CD4-positive, CD25-positive, alpha-beta regulatory T cell (primary cell): ENCODE measurements at places on chromosomes 16 and 17. TPM values are rescaled to one million over a fixed set of nuclear protein-coding genes. Genes with fewer than 3 reads are reported as not detected.

Gene HBA2
- 0.41 TPM for polyA plus RNA-seq

Gene C1QTNF8
- polyA plus RNA-seq, result not detected

Gene IL17C
- not detected for polyA plus RNA-seq

Gene C17orf78
- polyA plus RNA-seq, result 0.09 TPM

Gene CHD9
- 23.2 TPM for polyA plus RNA-seq

Gene RTN4RL1
- 0.28 TPM for polyA plus RNA-seq

Gene SHISA9
- polyA plus RNA-seq, result not detected

Gene CA7
- polyA plus RNA-seq, result not detected

Gene NTN1
- polyA plus RNA-seq, result not detected

Gene CDR2L
- polyA plus RNA-seq, result 0.05 TPM

Gene SLC12A4
- 5.2 TPM for polyA plus RNA-seq

Gene CBFA2T3
- not detected for polyA plus RNA-seq

Gene NPIPB6
- polyA plus RNA-seq, result 0.42 TPM

Gene CCL14
- polyA plus RNA-seq, result not detected

Gene MPP3
- not detected for polyA plus RNA-seq

Gene CNP
- 35.2 TPM for polyA plus RNA-seq

Gene KRT23
- not detected for polyA plus RNA-seq

Gene TPSAB1
- not detected for polyA plus RNA-seq

Gene PAM16
- 26.2 TPM for polyA plus RNA-seq

Gene C16orf96
- not detected for polyA plus RNA-seq

Gene FOXJ1
- polyA plus RNA-seq, result not detected

Gene HOXB1
- polyA plus RNA-seq, result not detected

Gene NECAB2
- not detected for polyA plus RNA-seq

Gene EXOC3L1
- polyA plus RNA-seq, result 0.25 TPM

Gene CCNF
- 4.9 TPM for polyA plus RNA-seq

Gene UNC13D
- 43.4 TPM for polyA plus RNA-seq

Gene HAPSTR1
- polyA plus RNA-seq, result 11.7 TPM

Gene GRB7
- not detected for polyA plus RNA-seq

Gene PPP4C
- 242 TPM for polyA plus RNA-seq

Gene MAFG
- 2.2 TPM for polyA plus RNA-seq

Gene KRTAP17-1
- not detected for polyA plus RNA-seq

Gene EFNB3
- polyA plus RNA-seq, result not detected

Gene C16orf54
- 77.3 TPM for polyA plus RNA-seq

Gene LUC7L3
- 44.9 TPM for polyA plus RNA-seq

Gene TAT
- polyA plus RNA-seq, result 0.23 TPM

Gene NPIPA7
- polyA plus RNA-seq, result not detected

Gene TM4SF5
- polyA plus RNA-seq, result not detected

Gene MC1R
- not detected for polyA plus RNA-seq

Gene TBC1D3E
- polyA plus RNA-seq, result not detected

Gene ABCA9
- polyA plus RNA-seq, result not detected

Gene GDPD3
- not detected for polyA plus RNA-seq

Gene GCGR
- not detected for polyA plus RNA-seq

Gene PDE6G
- 1.4 TPM for polyA plus RNA-seq

Gene TBX2
- polyA plus RNA-seq, result not detected

Gene TP53
- polyA plus RNA-seq, result 34.7 TPM

Gene HIGD1B
- not detected for polyA plus RNA-seq

Gene FOXL1
- not detected for polyA plus RNA-seq

Gene PMFBP1
- not detected for polyA plus RNA-seq

Gene TMEM100
- polyA plus RNA-seq, result not detected

Gene NEURL4
- polyA plus RNA-seq, result 1.2 TPM

Gene CMTM2
- not detected for polyA plus RNA-seq

Gene CX3CL1
- not detected for polyA plus RNA-seq
